ENCODE measurements at places on chromosomes 13 and 19.

DNA sequence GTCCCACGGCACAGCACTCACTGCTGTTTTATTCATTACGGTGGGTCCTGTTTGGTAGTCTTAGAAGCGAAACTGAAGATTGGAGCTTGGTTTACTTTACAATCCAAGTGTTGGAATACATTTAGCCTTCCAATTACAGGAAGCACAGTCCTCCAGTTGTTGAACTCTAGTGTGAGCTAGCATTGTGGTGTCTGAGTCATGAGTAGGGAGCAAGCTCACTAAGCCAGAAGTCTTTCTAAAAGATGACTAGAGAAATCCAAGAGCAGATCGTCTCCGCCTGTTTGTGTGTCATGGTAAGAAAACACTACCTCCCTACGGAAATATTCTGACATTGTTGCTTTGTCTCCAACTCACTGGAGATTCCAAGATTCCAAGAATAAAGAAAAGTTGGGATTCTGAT lies 10.1 kb upstream of the SHISA2 start:
- no peak for DNase-seq

DNA sequence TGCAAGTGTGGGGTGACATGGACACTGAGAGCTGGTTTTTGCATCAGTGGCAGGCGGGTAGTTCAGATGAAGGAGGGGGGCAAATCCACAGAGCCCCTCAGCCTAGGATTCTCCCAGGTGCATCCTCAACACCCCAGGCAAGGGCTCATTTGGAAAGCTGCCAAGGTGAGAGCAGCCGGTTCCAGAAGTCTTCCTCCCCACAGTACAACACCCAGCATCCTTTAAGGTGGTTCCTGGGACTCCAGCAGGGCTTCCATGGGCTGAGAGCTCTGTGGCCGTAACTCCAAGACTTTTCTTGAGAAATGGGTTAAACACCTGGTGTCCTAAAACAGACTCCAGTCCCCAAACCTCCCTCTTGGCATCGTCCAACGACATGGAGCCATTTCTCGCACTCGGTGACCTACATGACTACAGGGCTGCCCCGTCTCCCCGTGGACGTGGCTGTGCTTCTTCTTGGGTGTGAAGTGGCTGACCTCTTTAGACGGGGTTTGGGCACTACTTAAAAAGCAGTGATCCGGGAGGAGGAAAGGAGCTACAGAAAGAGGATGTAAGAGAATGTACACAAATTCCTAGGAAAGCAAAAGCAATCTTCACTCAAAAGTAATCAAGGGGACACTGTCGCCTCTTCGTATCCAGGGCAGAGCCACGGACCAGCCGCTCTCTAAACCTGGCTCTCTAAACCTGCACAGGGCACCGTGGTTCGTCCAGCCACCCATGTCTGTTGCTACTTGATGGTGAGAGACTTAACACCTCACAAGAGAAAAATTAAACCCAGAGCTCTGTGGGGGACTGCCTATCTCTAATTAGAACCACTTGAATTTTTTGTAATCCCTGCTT lies 25.5 kb downstream of the RANBP3 start:
- DNase-seq, result no peak

- no peak for DNase-seq
Measured at GRCh38 chr19:18878858-18879578, 16.9 kb downstream of the CERS1 start.

GRCh38 chr19:54415208-54415900 lies at the start of gene TTYH1:
TSS of gene TTYH1 (plus strand) at chr19:54415464. CDS start at chr19:54415553, 89 bp downstream.
- peak; percentile 41 for DNase-seq

- no peak for DNase-seq
Measured at GRCh38 chr19:46901701-46902401, 41.1 kb downstream of the ARHGAP35 start.

DNA sequence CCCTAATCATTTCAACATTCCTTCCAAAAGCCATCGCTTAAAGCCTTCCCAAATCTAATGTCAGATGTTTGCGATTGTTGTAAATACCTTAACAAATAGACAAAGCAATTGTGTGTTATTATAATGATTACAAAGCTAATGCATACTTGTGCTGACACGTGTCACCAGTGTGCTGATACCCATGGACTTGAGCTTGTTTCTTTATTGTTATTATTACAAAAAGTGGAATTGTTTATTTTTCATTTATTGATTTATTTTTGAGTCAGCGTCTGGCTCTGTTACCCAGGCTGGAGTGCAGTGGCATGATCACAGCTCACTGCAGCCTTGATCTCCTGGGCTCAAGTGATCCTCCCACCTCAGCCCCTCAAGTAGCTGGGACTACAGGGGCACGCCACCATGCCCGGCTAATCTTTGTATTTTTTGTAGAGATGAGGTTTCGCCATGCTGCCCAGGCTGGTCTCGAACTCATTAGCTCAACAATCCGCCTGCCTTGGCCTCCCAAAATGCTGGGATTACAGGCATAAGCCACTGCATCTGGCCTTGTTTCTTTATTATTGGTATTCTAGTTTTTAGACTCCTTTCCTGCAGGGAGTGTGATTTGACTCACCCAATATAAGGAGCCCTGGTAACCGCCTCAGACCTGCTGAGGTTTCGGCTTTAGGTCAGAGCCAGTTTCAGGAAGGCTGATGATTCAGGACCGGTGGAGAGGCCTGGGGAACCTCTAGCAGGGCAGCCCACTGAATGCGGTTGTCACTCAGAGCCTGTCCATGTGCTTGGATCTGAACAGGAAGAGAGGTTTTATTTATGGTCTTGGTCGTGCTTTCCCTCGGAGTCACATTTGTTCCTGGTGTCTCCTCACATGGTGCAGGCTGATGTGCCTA lies 2.1 kb upstream of the FBXO17 start:
- DNase-seq, result peak; percentile 91

DNA sequence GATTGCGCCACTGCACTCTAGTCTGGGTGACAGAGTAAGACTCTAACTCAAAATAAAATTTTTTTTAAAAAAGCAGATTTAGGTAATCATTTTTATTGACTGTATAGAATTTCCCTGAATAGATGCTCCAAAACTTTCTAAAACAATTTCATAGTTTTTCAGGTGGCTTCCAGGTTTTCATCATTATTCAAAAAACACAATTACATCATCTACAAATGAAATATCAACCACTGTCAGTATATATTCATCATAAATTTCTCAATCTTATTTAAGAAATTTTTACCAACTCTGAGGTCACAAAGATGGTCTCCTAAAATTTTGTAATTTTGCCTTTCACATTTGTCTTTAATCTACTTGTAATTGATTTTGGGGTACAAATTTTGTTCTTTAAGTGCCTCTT lies 48.1 kb downstream of the ZC3H13 start:
- DNase-seq, result no peak

DNA sequence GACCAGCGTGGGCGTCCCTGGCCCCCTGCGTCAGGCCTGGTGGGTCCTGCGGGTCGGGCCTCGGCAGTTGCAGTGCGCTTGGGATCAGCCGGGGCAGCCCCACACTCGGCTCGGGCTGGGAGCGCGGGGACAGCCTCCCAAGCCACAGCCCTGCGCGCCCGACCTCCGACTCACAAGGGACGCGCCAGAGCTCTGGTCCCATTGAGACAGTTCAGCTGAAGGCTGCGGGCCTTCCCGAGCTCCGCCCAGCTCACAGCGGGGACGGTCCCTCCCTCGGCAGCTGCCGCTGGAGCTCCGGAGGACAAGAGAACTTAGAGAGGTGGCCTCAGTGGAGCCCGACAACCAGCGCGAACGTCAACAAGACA lies 45.7 kb upstream of the ZNF730 start:
- DNase-seq, result peak; percentile 12

GRCh38 chr19:42657556-42657955 lies 62.8 kb upstream of the CEACAM8 start:
- DNase-seq, result no peak

GRCh38 chr13:87234981-87235380 lies 436.2 kb upstream of the SLITRK5 start:
- DNase-seq, result no peak

All from activated CD4-positive, alpha-beta memory T cell treated with anti-CD3 and anti-CD28 coated beads for 36 hours (primary cell).